Stimulated activated CD4-positive, alpha-beta T cell treated with anti-CD3 and anti-CD28 coated beads, Interleukin-4, amount 100 ng/mL, for 1 hour (primary cell): ENCODE measurements at places on chromosomes 2 and 18.

DNA sequence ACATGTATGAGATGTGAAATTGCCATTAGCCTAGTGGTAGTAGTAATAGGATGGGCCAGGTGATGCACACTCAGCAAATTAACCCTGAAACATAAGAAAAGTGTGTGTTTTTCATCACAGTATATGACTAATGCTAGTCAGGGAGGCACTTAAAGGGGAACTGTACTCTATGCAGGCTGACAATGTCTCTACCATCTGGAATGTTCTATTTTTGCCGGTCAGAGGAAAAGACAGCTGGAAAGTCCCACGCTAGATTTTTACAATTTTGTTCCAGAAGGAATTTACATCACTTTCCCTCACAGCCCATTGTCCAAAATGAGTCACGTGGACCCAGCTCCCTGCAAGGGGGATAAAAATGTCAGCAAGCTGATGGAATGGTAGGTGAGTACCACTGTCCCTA is 746.3 kb upstream of the CHAC2 start:
- no peak for DNase-seq

DNA sequence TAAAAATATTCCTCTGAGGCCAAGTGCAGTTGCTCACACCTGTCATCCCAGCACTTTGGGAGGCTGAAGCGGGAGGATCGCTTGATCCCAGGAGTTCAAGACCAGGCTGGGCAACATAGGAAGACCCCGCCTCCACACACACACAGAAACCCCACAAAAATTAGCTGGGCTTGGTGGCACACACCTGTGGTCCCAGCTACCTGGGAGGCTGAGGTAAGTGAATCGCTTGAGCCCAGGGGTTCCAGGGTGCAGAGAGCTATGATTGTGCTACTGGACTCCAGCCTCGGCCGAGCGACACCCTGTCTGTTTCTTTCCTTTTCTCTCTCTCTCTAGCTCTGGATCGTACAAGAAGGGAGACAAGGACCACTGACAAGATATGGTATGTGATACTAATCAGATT is 1.8 kb upstream of the XRCC5 start:
- no peak for DNase-seq

DNA sequence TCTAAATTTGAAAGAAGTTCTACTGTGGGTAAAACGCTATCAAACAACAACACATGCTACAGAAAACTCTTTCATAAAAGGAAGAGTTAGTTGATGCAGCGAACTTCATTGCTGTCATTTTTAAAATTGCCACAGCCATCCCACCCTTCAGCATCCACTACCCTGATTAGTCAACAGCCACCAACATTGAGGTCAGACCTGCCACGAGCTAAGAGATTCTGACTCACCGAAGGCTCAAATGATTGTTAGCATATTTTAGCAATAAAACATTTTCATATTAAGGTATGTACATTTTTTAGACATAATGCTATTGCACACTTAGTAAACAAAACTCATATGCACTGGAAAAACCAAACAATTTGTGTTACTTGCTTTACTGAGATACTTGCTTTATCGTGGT is 347.1 kb downstream of the CLIP4 start:
- no peak for DNase-seq

DNA sequence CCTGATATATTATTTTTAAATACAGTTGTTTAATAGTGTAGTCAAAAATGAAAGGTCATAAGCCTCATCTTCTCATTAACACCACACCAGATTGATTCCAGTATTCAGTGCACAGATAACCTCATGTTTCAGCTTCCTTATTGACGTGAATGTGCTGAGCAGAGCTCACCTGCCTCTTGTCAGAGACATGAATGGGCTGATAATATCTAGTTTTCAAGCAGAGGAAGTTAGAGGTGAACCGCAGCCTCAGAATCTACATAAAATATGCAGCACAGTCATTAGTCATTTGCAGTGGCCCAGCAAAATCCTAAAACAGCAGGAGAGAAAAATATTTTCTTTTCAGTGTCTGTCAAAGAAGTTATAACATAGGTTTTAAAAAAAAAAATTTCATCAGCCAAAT is 216.2 kb downstream of the GBX2 start:
- no peak for DNase-seq

DNA sequence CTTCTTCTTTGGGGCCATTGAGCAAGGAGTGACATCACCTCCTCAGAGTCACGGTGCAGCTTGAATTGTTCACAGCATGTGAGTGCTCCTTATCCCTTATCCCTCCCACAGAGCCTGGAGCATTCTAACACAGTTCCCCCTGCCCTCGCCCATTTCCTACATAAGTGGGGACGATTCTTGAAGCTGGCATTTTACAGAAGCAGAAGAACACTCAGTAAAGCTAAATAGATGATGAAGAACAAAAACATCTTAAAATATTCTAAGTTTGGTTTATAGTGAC is 135.8 kb upstream of the APCDD1 start:
- no peak for DNase-seq

GRCh38 chr2:131349021-131349420 is 14.9 kb downstream of the RAB6D start:
- DNase-seq: no peak

- no peak for DNase-seq
These were observed 31.9 kb downstream of the KIDINS220 start for GRCh38 chr2:8805278-8806210.

DNA sequence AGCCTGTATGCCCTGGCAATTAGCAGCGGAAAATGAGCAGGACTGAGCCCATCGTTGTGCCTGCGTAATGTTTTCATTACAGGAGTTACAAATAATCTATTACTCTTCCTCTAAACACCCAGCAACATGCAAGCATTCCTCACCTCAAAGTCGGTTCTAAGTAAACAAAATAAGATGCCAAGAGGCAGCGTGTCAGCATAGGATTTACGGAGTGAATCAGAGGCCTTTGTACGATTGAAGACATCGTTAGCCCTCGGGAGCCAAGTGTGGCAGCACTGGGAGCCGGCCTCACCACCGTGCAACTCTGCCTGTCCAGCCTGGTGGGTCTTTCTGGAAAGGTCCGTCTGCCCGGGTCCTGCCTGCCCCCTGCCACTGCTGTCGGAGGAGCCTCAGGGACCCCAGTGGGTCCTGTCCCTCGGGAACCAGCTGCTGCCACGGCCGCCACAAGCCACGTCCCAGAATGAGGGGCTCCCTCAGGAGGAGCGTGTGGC is 80.1 kb upstream of the CTDP1 start:
- DNase-seq: no peak

GRCh38 chr2:159933727-159934049 is 128.7 kb downstream of the PLA2R1 start:
- DNase-seq: no peak

- DNase-seq: no peak
These were observed 20.1 kb upstream of the SELENOI start for GRCh38 chr2:26325851-26326250.

GRCh38 chr2:102070058-102070642 is 72.4 kb upstream of the IL1R1 start:
- no peak for DNase-seq

- no peak for DNase-seq
These were observed 183.4 kb downstream of the GALR1 start for GRCh38 chr18:77433076-77433475.

DNA sequence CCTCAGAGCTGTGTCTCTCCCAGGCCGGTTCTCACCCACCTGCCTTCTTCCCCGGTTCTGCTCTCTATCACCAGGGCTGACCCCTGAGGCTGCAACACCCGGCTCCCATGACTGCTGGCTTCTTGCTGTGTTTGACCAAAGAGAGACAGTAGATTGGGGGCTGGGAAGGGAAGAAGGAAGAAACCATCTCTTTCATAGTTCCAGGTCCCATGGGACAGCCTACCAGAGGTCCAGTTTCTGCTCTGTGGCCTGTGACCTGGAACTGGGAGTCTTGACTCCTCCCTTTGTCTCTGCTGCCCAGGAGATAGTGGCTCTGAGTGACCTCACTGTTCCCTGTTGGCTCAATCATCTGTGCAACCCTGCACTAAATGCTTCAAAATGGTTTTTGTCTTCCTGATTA is 38.1 kb downstream of the ALPK2 start:
- no peak for DNase-seq

DNA sequence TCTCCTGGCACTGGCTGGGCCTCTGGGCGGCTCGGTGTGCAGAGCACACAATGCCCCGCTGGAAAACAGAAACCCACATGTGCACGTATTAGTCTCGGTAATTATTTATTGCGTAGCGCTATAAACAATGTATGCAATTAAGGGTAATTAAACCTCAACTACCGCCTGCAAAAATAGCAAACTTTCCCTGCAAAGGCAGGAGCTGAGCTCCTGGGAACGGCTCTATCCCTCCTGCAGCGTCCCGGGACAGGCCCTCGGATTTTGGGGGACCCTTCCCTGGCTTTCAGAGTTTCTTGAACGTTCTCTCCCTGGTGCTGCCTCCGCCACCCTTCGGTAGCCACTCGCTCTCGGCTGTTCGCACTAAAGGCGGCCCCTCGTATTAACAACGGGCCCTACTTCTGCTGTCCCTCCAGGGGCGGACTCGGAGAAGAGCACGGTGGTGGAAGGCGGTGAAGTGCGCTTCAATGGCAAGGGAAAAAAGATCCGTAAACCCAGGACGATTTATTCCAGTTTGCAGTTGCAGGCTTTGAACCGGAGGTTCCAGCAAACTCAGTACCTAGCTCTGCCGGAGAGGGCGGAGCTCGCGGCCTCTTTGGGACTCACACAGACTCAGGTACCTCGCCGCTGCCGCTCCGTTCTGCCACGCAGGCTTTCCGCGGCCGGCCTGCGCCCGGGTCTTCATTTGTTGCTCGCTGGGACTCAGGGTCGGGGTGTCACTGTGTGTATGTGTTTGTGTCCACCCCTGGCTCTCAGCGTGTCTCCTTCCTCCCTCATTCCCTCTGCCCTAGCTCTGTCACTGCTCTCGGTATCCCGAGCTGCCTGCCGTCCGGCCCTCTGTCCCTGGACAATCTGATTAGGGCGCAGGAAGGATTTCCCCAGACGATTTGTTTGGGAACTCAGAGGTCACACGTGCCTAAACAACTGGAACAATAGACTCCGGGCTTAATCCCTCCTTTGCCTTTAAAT is 1.2 kb downstream of the DLX1 start:
- peak; percentile 61 for DNase-seq
